ENCODE measurements at places on chromosomes 13 and 19. TPM values are rescaled to one million over a fixed set of nuclear protein-coding genes. Genes with fewer than 3 reads are reported as not detected.

DNA sequence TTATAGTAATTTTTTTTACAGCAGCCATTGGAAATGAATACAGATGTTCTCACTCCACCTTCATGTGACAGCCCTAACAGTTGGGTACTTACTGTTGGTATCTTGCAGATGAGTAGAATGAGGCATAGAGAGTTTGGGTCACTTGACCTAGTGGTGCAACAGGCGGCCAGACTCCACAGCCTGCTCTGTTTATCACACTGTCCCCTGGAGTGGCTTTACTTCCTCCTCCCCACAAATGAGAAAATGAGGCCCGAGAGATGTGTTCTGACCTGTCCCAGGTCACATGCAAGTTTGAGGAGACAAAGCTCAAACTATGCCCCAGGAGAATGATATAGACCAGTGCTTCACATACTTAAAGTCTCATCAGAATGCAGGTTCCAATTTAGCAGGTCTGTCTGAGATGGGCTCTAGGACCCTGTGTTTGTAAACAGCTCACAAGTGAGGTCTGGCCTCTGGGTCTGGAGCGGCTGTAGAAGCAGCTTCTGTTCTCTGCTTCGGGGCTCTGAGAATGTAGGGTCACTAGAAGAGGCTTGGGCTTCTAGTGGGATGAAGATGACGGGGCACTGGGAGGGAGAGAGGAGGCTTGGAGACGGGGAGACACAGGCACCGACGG is 37.4 kb upstream of the RCBTB2 start:
- no peaks in the 10 kb centered on the region for H3K27me3 ChIP-seq
- no peak overlapping the region for H3K27ac ChIP-seq
- H3K36me3 ChIP-seq, result no peaks in the 10 kb centered on the region
- peaks cover 24% of the 10 kb centered on the region for H3K4me1 ChIP-seq
- peak overlapping the region; percentile 34 for H3K4me3 ChIP-seq

- H3K27ac ChIP-seq, result no peak overlapping the region
- no peaks in the 10 kb centered on the region for H3K36me3 ChIP-seq
- H3K4me3 ChIP-seq, result no peak overlapping the region
These were observed 29.9 kb upstream of the IRS2 start for GRCh38 chr13:109816112-109816807.

- H3K27me3 ChIP-seq, result no peaks in the 10 kb centered on the region
- peak overlapping the region; percentile 77 for H3K27ac ChIP-seq
- peaks cover 10% of the 10 kb centered on the region for H3K36me3 ChIP-seq
- DNase-seq, result no peak
These were observed 29.0 kb downstream of the RANBP3 start for GRCh38 chr19:5948752-5949564.

DNA sequence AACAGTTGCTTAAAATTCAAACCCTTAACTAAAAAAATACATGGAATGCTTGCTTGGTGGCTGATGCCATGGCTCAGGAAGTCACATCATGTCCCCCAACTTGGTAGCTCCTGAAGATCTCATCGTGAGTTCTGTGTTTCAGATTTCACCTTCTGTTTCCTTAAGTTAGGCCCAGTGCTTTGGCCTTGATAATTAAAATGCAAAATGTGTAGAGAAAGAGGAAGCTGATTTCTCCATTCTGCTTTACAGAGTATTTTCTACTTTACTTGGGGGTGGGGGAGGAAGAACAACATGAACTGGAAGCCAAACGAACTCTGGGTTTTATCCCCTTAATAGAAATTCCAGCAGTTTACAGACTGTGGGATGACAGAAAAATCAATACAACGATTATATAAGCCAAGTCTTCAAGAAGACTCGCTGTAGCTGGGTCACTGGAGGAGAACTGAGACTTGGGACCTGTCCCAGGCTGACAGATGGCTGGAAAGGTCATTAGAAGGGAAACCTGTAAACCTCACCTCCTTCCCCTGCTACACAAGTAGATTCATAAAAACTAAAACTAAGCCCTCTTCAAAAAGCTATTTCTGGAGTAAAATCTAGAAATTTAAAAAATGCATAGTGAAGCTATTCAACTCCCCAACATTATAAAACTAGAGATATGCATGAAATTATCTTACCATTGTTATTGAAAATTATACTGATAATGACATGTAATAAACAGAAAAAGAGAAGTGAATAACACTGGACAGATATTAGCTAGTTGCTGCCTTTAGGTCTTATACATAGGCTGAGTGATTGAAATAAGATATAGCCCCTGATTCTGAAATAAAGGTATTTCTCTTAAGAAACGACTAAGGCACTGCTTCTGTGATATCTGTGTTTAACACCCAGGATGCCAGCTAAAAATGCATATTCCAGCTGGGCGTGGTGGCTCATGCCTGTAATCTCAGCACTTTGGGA is 22.1 kb upstream of the GGACT start:
- H3K36me3 ChIP-seq, result peaks cover 33% of the 10 kb centered on the region
- no peak overlapping the region for H3K27ac ChIP-seq
- H3K4me3 ChIP-seq, result no peak overlapping the region
- H3K4me1 ChIP-seq, result peaks cover 13% of the 10 kb centered on the region

DNA sequence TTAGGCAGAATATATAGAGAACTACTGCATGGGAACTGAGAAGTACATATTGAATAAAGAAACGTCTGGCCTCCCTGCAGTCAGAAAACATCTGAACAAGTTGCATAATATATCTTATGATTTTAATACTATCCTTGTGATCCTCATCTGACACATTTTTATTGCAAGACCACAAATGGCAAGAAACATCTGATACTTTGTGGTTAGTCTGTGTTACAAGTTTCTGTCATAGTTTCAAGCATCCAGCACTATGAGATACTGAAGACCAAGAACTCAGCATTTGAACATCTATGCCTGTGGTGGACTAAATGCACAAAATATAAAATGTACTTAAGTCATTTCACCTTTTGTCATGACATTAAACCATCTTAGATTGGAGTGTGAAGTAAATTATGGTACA is 1175.8 kb upstream of the MIR17HG start:
- H3K4me1 ChIP-seq, result no peaks in the 10 kb centered on the region

DNA sequence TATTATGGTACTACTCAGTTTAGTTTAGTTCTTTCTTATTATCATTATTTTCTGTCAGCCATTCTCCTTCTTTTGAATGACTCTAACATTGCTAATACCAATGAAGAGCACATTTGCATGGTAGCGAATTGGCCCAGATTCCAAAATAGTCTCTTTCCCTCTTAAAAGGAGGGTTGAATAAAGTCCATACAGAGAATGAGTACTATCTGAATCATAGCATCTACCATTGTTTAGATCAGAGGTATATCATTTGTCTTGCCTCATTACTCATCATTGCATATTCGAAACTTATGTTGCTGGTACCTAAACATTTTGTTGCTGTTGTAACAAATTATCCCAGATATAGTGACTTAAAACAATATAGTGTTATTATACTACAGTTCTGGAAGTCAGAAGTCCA is 1235.3 kb upstream of the ATXN8OS start:
- DNase-seq, result no peak
- no peak overlapping the region for H3K4me3 ChIP-seq
- H3K27ac ChIP-seq, result no peak overlapping the region
- no peaks in the 10 kb centered on the region for H3K4me1 ChIP-seq

The ASPDH gene
- total RNA-seq, result not detected

The C1QTNF9B gene
- not detected for total RNA-seq

The HIF3A gene
- total RNA-seq, result 46.1 TPM

The UNC13A gene
- total RNA-seq, result 6.2 TPM

The ZNF566 gene
- total RNA-seq, result 22.1 TPM

The SAE1 gene
- 102 TPM for total RNA-seq

The KLK3 gene
- not detected for total RNA-seq
